ENCODE measurements at places on chromosomes 12 and 14. TPM values are rescaled to one million over a fixed set of nuclear protein-coding genes. Genes with fewer than 3 reads are reported as not detected.

The TAS2R7 gene
- not detected for total RNA-seq

GRCh38 chr12:109568486-109568885 is 4.8 kb downstream of the MMAB start:
- DNase-seq: no peak

The JPH4 gene
- total RNA-seq: 46.7 TPM

GRCh38 chr12:115500872-115501271 is 776.6 kb downstream of the MED13L start:
- no peak for DNase-seq

The MGAT4C gene
- total RNA-seq: 3.0 TPM

The KRT85 gene
- not detected for total RNA-seq

DNA sequence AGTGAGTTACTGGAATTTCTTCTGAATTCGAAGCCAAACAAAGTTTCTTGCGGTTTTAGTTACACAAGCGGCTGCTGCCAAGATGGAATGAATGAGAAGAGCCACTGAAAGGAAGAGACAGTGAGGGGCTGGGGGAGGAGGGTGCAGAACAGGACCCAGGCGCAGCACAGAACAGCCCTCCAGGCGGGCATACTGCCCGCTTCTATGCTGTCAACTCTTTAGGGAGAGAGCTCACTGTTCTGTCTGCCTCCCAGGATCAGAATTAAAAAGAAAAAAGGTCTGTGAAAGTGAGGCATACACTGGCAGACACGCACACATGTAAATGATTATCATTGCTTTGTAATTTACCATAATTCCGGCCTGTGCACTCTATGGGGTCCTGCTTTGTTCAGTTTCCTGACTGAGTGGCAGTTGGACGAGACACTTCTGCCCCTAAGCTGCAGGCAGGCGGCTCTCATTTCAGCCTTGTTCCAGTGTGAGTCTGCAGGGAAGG is 231.6 kb downstream of the CACNA1C start:
- DNase-seq: no peak

DNA sequence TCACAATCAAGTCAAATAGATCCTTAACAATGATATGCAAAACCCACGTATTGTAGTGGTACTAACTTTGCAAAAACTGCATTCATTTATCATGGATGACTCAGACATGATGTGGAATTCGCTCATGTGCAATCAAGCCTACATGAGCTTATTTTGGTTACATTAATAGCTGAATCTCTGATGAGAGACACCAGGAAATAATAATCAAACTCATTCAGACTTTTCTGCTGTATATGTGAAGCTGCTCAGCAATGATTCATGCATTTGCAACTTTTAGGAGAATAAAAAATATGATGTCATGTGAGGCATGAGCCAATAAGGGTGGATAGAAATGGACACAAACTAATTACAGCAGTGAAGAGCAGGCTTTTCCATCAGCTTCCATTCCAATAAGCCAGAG is 1075.8 kb upstream of the TMEM132C start:
- no peak for DNase-seq

The HEBP1 gene
- 56.1 TPM for total RNA-seq

- DNase-seq: no peak
Measured at GRCh38 chr14:101476258-101476915, 84.9 kb upstream of the DIO3 start.

- no peak for DNase-seq
Measured at GRCh38 chr12:71694099-71694820, 8.4 kb downstream of the TMEM19 start.

The GLT8D2 gene
- total RNA-seq: 6.8 TPM

- DNase-seq: no peak
Measured at GRCh38 chr12:109387425-109388166, 39.9 kb downstream of the MYO1H start.

The ADAM21 gene
- total RNA-seq: not detected

Data from H1 (cell line).